ENCODE measurements at places on chromosomes 3 and 15.

DNA sequence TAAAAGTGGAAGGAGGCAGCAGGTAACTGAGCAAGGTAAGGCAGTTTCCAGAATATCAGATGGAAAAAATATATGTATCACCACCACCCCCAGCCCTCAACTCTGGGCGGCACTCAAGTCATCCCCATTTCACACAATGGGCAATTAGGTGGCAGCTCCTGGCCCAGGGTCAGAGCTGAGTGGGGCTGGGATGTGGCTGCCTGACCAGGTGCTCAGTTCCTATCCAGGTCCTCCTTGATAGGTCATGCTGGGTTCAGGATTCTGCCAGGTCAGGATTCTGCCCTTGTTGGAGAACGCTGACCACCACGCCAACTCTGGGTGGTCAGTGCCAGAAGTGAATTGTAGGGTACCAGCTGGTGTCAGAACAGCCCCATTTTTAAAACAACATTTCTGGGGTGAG, 29.5 kb downstream of the RAB6B start:
- DNase-seq, result no peak

GRCh38 chr15:85646538-85647091, 148.1 kb downstream of the KLHL25 start:
- DNase-seq, result no peak

- DNase-seq, result no peak
Observed at GRCh38 chr15:85489773-85490493, 109.5 kb downstream of the AKAP13 start.

DNA sequence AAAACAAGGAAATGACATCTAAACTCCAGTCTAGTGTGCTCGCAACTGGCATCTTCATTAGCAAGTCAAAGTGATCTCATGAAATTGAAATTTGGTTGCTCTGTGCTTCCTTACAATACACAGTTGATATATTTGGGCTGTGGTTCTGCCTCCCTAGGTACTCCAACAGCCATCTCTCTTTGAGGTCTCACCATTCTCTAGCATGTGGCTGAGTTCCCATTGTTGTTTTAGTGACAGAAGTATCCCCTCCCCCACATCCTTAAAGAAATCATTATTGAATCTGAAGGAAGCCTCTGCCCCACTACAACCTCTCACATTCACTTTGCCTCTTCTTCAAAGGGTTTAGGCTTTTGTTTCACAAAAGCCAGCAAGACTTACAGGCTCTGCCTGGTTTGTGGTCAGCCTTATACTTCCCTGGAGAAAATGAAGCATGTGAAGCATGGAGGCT, 516.5 kb downstream of the NLGN1 start:
- no peak for DNase-seq

- DNase-seq, result peak; percentile 14
Observed at GRCh38 chr3:14767245-14768051, 51.3 kb upstream of the FGD5 start.

GRCh38 chr3:187992609-187993008, 161.3 kb upstream of the LPP start:
- no peak for DNase-seq

DNA sequence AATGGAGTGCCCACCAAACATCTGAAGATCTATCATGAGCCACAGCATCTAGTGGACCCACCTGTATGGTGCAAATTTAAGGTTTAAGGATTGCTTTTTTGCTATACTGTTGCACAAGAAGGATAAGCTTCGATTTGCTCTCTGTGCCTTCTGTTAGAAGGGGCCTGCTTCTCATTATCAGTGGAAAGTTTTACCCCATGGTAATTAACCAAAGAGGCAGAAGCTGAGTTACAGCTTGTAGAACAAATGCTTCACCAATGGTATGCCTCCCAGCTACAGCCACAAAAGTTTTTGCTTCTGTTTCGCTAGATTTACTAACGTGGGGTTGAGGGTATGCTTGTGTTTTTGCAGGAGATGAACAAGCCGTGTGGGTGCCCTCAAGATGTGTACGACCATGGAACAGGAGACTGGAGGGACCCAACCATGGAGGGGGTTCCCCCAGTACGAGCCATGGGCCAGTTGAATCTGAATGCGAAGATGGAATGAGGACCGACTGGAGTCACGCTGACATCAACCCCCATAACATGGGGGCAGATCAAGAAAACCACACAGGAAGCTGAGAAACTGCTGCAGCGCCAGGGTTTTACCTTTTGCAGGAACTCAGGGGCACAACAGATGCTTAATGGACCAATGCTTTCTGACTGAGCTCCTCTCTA, 43.5 kb downstream of the ACAD9 start:
- peak; percentile 5 for DNase-seq

DNA sequence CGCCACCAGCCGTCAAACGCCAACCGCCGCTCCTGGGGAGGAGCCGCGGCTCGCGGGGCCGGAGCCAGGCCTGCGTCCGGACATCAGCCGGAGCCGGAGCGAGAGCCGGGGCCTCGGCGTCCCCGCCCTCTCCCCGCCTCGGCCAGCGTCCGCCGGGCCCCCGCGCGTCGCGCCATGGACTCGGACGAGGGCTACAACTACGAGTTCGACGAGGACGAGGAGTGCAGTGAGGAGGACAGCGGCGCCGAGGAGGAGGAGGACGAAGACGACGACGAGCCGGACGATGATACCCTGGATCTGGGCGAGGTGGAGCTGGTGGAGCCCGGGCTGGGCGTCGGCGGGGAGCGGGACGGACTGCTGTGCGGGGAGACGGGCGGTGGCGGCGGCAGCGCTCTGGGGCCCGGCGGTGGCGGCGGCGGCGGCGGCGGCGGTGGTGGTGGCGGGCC, 359 bp downstream of the ARIH1 start:
- DNase-seq, result no peak

DNA sequence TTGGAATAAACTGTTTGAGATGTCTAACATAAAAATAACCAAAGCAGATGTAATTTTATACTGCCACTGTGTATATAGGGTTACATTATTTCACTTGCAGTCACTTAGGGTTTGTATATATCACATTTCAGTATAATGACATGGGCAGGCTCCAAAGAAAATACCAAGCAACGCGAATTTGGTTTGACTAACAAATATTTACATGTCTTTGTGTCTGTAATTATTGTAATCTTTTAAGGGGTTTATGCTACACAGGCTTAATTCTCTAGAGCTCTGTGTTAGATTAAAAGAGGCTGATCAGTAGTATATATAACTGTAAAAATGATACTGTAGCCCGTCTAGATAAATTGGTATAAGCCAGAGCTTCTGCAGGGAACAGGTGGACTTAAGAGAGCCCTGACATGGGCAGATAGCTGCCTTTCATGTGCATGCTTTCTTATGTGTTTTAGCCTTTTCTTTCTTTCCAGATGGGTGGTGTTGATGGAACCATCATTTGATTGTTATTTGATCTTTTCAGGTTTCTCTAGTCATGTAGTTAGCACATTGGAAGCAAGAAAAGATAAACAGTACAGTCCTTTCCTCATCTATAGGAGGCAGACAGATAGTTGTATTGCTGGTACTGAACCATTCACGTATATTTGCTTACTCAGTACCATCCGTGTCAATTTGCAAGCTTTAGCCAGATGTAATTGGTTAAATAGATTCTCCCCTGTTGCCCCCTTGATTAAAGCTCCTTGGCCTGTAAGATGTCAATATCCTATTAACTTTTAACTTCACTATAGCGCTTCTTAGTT, 86.1 kb downstream of the GALK2 start:
- DNase-seq, result no peak

DNA sequence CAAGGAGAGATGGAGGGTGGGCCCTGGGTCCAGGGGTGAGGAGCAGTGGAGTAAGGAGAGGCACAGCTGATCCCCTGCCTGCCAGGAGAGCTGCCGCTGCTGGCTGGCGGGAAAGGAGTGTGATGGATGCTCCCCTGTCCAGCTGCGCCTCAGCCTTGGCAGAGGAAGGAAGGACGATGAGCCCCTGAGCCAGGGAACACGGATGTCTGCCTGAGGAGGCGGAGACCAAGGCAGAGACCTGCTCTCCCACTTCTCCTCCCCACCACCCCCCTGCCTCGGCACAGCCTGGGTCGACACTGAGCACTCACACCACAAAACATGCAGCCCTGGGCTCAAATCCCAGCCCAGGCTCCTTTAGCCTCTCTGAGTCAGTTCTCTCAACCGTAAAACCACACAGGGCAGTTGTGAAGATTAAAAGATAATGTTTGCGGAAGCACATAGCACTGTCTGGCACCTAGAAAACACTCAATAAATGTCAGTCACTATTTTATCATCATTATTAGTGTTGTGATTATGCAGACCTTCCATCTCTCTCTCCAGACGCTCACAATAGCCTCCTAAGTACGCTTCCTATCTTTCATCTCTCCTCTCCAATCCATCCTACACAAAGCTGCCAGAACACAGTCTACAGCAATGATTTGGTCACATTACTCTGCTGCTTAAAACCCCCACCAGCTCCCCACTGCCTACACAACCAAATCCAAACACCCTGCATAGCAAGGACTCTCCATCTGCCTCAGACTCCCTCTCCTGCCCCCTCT, 52.2 kb downstream of the SEMA5B start:
- peak; percentile 56 for DNase-seq

DNA sequence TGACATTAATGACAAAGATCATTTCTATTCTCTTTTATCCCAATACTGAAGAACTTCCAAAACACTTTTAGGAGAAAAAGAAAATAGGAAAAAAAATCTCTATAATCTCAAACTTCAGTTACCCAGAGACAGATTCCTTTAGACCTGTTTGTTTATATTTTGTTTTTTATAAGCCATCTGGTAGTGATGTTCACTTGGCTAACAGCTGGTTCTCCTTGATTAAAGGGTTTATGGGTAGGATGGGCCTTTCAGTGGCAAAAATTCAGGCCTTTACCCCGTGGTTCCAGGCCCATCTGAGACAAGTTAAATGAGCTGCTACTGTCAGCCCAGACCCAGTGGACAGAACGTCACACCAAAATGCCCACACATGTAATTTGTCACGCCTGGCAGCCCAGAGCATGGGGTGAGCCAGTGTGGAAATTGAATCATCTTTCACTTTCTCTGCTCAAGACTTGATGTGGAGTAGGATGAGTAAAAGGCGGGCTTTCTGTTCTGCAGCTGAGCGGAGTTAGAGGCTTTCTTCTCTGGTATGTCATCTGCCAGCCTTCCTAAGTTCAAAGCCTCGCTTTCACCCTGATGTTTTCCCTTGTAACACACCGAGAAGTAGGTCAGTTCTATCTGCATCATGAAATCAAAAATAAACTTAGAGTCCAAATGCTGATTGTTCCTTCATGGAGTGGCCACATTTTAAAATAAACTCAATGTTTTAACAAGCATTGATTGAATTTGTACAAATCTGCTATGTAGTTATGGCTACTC, 62.5 kb upstream of the SKOR1 start:
- no peak for DNase-seq

- DNase-seq, result no peak
Observed at GRCh38 chr15:29516929-29517328, 247.3 kb upstream of the NSMCE3 start.

DNA sequence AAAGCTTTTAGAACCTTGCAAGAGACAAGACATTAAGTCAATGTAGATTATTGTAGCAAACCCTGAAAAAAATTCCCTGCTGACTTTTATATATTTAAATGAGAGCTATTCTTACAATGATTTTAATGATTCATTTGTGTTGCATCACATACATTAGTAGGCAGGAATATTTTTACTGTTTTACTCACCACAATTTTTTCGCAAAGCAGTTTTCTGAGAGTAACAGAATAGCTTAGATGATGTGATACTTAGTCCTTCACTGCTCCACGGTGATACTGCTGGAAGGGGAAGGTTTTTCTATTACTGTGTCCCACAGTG, 43.9 kb upstream of the CLRN1 start:
- DNase-seq, result no peak

GRCh38 chr15:92079047-92079446, 225.5 kb downstream of the SLCO3A1 start:
- no peak for DNase-seq

- peak; percentile 37 for DNase-seq
Observed at GRCh38 chr15:29034593-29035335, 149.0 kb downstream of the APBA2 start.

DNA sequence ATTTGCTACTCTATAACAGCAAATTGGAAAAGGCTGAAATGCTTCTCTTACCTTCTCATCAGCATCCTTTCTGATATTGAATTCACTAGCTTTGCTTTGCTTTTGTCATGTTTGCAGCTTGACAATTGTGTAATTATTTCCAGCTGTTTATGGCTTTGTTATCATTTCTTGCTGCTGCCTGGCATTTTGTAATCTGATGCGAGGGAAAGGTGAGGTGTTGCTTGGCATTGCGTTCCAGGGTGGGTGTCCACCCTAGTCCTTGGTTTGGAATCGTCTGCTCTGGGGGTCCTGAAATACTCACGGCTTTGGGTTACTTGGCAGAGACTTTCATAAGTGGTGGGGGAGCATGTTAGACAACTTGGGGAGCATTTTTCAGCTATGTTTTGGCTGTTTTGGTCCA, 2.9 kb downstream of the CACNA2D3 start:
- no peak for DNase-seq
